ENCODE measurements at places on chromosomes 12 and 14. TPM values are rescaled to one million over a fixed set of nuclear protein-coding genes. Genes with fewer than 3 reads are reported as not detected.
A peak's percentile ranks its signal among the peaks of the same experiment; 100 is the strongest.

- H3K27me3 ChIP-seq = peaks cover 5% of the 10 kb centered on the region
- no peak for DNase-seq
- H3K36me3 ChIP-seq = no peaks in the 10 kb centered on the region
- peaks cover 12% of the 10 kb centered on the region for H3K4me1 ChIP-seq
These were observed 11.2 kb downstream of the HHIPL1 start for GRCh38 chr14:99656171-99656570.

DNA sequence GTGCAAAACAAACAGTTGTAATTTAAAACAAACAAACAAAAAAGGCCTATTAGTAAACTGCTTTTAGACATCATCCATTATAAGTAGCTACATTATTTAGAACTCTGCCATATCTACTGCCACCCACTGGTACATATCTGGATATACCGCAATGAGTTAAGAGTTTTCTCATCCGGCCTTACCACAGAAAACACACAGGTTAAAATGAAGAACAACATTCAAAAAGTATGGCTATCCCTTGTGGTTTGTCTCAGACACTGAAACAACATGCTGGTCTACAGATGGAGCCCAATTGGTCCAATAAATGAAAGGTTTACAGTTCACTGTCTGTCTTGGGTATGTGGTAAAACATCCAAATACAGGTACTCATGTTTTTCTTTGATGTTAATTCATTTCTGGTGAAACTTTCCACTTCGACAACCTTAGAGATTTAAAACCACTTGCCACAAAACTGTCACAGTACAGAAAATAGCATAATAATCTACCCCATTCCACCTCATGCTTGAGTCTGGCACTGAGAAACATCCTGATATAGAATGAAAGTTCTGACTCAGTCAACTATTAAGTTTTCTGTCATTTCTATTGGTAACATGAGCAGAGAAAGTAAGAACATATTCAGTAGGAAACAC is 354.3 kb downstream of the CEP128 start:
- H3K36me3 ChIP-seq = no peaks in the 10 kb centered on the region
- peak; percentile 69 for DNase-seq
- H3K4me1 ChIP-seq = peaks cover 8% of the 10 kb centered on the region
- H3K27me3 ChIP-seq = no peaks in the 10 kb centered on the region
- H3K27ac ChIP-seq = no peak overlapping the region

DNA sequence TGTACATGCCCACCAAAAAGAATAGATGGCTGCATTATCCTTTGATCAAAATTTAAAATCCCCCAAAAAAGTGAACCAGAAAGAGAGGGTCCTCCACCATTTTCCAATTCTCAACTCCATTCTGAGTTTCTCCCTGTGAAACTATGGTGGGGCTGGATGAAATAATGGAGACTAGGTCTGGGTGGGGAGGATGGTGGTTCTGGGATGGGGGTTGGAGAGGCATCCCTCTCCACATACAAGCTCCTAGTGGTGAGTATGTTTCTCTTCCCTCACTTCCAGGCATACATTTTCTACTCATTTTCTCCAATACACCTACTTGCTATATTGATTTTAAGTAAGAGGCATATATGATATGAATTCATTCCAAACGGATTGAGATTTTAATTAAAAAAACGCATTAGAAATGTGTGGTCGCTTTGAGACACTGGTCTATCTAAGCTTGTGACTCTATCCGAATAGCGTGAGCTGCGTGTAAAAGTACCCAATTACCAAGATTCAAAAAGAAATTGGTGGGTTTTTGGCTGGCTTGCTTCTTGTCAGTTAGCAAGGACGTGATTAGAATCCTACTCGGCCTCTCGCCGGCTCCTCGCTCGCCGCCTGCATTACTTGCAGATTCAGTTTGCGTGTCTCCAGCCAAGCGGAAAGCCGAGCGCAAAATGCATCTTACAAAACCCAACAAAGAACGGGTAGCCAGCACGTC is 3.4 kb downstream of the ASCL1 start:
- H3K27ac ChIP-seq = no peak overlapping the region
- no peaks in the 10 kb centered on the region for H3K4me1 ChIP-seq
- peaks cover 88% of the 10 kb centered on the region for H3K27me3 ChIP-seq
- no peak for DNase-seq
- H3K36me3 ChIP-seq = no peaks in the 10 kb centered on the region

DNA sequence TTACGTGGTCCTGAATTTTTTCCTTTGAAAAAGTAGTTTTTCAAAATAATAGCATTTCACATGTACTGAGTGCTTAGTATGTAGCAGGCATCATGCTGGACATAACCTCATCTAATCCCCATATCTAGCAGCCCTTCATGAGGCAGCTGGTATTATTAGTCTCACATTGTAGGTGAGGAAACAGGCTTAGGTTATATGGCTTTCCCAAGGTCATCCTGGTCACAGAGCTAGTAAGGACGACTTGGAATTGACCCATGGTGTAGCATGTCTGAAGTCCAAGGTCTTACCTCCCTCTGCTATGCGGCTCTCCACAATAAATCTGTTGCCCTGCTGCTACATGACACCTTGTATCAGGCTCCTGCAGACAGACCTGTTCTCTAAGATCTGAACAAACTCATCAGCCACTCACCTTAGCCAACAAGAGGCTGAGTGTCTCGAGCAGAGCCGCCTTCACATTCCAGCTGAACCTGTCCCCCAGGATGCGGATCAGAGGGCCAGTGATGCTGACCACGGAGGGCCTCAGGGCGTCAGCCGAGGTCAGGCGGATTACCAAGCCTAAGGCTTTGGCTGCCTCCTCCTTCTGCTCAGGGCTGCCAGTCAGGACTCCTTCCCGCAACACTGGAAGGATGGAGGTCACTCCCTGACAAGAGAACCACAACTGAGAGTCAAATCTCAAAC is 19.7 kb upstream of the RAB35 start:
- H3K27me3 ChIP-seq = no peaks in the 10 kb centered on the region
- H3K36me3 ChIP-seq = peaks cover 52% of the 10 kb centered on the region
- no peak overlapping the region for H3K27ac ChIP-seq
- H3K4me1 ChIP-seq = no peaks in the 10 kb centered on the region
- DNase-seq = no peak

DNA sequence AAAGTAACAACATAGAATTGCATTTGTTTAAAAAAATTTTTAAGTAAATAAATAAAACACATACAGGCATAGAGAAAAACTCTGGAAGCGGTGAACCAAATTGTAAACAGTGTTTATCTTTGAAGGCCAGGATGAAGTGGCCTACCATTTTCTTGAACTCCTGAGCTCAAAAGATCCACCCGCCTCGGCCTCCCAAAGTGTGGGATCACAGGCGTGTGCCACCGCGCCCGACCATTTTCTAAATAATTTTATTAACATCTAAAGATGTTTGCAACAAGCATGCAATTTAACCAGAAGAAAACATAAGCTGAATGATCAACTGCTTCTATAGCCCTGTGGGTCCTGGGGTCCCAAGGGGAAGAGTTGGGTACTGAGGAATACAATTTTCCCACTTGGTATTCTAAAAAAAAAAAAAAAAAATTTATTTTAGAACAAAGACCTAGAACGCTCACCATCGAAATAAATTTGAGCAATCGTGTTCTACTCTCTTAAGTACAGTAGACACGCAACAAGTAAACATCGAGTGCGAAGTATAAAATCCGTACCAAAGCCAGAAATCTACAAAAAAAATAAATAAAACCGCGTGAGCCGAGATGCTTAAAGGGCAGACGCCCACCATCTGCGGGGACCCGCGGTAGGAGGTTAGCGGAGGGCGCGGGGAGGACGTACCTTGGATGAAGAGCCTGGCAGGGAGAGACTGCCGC is 484 bp downstream of the MIS18BP1 start:
- H3K4me1 ChIP-seq = peaks cover 25% of the 10 kb centered on the region
- DNase-seq = peak; percentile 58
- peak overlapping the region; percentile 94 for H3K27ac ChIP-seq
- H3K27me3 ChIP-seq = no peaks in the 10 kb centered on the region
- H3K4me3 ChIP-seq = peak overlapping the region; percentile 84

- no peaks in the 10 kb centered on the region for H3K4me1 ChIP-seq
- H3K36me3 ChIP-seq = no peaks in the 10 kb centered on the region
- H3K27me3 ChIP-seq = no peaks in the 10 kb centered on the region
- DNase-seq = no peak
These were observed 6.0 kb downstream of the B4GALNT1 start for GRCh38 chr12:57626921-57627445.

- H3K27ac ChIP-seq = no peak overlapping the region
- H3K27me3 ChIP-seq = no peaks in the 10 kb centered on the region
- DNase-seq = no peak
- H3K36me3 ChIP-seq = no peaks in the 10 kb centered on the region
These were observed 74.4 kb upstream of the GPATCH2L start for GRCh38 chr14:76077340-76077739.

- H3K4me1 ChIP-seq = no peaks in the 10 kb centered on the region
- DNase-seq = peak; percentile 43
- no peak overlapping the region for H3K27ac ChIP-seq
- H3K4me3 ChIP-seq = no peak overlapping the region
- peaks cover 66% of the 10 kb centered on the region for H3K27me3 ChIP-seq
These were observed 39.6 kb downstream of the CCDC88C start for GRCh38 chr14:91377700-91378652.

DNA sequence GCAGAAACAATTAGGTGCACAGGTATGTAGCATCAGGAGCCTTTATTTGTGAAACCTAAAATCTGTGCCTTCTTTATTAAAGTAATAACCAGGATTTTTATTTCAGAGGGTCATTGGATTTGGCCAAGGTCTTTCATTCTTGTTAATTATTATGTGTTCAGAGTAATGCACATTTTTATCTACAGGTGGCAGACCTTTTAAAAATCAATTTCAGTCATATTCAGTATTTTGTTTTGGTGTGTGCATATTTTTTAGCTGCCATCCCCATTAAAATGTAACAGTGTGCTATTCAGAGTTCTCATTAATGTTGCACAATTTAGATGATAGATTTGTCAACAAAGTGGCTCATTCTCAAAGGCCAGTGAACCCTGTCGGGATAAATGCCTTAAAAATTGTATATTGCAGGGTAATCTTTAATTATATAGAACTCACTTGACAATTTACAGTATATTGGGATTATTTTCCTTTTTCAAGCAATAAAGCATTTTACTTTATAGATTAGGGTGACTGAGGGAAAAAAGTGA is 319.3 kb upstream of the SOX5 start:
- no peak overlapping the region for H3K4me3 ChIP-seq
- H3K27ac ChIP-seq = no peak overlapping the region
- H3K4me1 ChIP-seq = no peaks in the 10 kb centered on the region

DNA sequence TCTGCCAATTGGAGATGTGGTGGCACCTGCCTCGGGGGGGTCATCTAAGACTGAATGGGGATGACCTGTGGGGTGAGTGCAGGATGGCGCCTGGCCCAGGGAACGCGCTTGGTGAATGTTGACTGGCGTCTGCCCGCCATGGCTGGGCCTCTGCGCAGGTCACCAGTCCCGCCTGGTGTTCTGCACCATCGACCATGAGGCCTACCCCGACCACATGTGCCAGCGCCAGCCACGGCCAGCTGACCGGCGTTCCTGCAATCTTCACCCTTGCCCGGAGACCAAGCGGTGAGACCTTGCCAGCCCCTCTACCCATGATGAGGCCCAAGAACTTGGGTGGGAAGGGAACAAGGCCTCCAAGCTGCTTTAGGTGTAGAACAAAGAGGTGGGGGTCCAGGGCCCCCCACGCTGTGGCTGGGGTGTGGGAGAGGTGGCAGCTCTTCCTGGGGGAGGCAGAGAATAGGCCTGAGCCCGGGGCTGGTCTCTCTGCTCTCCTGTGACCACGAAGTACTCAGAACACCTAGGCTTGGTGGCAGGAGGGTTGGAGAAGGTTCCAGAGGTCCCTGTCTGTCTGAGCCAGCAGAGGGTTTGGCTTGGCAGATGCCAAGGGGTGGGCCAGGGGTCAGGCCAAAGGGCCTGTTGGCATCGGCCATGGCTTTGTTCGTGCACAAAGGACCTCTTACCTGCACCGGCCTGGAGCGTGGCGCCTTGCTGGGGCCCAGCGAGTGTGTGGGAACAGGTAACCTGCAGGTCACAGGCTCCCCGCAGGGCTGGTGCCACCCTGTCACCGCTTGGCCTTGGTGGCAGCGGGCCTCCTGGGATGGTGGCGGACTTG is 15.4 kb downstream of the PAPLN start:
- H3K27ac ChIP-seq = no peak overlapping the region
- no peak for DNase-seq
- no peak overlapping the region for H3K4me3 ChIP-seq
- H3K27me3 ChIP-seq = no peaks in the 10 kb centered on the region

ANKS1B gene
- total RNA-seq = not detected

NPFF gene
- total RNA-seq = not detected

PPP4R4 gene
- 0.22 TPM for total RNA-seq
